ENCODE measurements at places on chromosomes 3 and 15.

GRCh38 chr15:69926006-69926405 is 171.7 kb downstream of the TLE3 start:
- DNase-seq: no peak

DNA sequence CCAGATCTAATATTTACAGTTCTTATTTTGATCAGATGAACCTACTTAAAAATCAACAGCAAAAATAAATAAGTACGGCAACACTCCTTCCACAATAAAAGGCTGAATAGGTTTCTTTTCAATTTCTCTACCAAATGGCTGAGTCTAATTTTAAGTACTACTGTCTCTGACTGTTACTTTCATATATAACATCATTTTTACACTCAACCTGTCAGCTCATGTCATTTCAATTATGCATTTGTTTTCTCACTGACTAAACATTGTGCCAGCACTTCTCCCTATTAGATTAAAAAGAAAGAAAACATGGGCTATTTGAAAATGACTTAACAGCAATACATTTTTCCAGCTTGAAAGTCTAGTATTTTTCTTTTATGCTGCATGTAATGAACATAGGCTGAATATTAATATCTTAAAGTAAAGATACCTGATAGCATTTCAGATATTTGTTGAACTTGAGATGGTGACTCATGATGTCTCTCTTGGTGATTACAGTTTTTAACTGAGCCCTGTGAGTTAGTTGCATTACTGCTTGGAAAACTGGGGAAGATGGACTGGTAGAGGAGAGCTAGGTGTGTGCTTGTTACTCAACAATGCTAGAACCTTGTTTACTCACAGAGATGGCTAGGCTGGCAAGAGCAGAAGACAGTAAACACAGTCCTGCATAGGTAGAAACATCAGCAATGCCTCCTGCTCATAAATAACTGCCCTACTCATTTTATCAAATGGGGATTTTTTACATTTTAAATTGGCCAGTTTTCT is 73.9 kb downstream of the PEX5L start:
- DNase-seq: no peak

DNA sequence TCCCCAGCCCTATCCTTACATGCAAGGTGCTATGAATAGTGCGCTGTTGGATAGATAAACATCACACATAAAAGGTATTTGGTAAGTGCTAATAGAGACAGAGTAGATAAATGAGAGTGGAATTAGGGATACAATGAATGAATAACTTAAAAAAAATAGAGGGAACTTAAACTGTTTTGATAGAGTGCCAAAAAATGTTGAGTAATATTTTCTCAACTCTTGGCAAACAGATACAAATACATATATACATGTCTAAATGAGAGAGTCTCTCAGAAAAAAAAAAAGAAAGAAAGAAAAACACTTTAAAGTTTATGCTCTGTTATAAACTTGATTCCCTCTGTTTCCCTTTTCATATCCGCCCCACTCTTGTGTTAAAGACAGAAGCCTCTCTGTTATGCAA is 667.4 kb downstream of the ROBO2 start:
- no peak for DNase-seq

DNA sequence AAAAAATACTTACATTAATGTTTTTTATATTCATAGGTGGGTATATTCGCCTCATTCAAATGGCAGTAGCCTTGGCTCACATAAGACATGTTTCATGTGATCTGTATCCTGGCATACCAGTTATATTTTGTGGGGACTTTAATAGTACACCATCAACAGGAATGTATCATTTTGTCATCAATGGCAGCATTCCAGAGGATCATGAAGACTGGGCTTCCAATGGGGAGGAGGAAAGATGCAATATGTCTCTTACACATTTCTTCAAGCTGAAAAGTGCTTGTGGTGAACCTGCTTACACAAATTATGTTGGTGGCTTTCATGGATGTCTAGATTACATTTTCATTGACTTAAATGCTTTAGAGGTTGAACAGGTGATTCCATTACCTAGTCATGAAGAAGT is 3.5 kb downstream of the PDE12 start:
- no peak for DNase-seq

- DNase-seq: no peak
These were observed 243.9 kb downstream of the OPA1 start for GRCh38 chr3:193836918-193837317.

- no peak for DNase-seq
These were observed 37.8 kb downstream of the PTH1R start for GRCh38 chr3:46915297-46915822.

GRCh38 chr3:2793987-2794386 is 316.2 kb downstream of the IL5RA start:
- DNase-seq: no peak

GRCh38 chr3:9115336-9115735 is 134.1 kb downstream of the SRGAP3 start:
- no peak for DNase-seq

GRCh38 chr3:194612221-194612620 is 21.0 kb downstream of the TMEM44 start:
- no peak for DNase-seq

DNA sequence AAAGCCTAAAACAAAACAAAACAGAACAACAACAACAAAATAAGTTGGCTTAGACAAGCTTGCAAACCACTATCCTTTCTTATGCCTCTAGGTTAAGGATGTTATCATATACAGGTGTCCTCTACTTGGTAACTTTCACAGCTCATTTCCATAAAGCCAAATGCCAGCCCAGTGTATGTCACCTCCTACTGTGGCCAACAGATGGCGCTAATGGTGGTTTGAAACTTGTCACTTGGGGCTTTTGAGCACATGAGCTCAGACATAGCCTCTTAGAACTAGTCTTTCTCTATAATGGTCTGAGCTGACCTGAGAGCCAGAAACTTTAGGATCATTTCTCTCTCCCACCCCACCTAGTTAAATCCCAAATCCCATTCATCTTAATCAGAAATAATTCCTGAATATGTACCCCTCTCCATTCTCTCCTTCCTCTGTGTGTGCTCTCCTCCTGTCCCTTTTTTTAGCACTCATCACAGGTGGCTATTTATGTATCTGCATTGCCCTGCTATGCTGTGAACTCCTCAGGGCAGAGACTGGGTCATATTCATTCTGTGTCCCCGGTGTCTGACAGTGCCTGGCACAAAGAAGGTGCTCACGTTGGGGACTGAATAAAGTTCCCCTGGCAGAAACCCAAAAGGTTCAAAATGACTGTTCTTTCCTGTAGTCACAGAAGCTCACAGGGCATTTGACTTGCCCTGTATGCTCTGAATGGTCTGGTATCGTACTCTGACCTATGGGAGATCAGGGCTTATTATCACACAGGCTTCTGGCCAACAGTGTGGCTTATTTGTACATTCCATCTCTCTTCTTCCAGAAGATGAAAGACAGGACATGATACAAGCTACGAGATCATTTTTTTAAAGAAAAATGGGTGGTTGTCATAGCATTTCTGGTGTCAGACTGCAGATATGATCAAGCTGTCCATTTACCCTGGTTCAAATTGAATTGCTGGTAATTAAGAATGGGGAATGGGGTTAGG is 319.3 kb upstream of the AZI2 start:
- peak; percentile 6 for DNase-seq

DNA sequence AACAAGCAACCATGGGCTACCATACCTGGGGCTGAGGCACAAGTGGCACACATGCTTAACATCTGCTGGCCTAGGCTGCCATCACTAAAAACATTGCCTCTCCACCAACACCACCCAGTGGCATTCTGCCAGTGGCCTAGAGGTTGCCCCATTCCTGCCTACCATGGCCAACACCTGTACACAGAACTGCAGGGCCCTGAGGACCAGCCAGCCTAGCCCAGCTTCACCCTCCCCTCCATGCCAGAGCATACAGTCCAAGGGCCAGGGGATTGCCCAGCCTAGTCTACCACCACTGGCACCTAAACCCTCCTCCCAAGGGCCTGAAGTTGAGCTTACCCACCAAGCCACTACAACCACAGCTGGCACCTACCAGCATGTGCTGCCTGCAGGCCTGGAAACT is 35.3 kb downstream of the NEK10 start:
- DNase-seq: no peak

Measured in stimulated activated CD4-positive, alpha-beta T cell treated with anti-CD3 and anti-CD28 coated beads, Interleukin-15, amount 100 ng/mL, for 1 hour (primary cell).